ENCODE measurements at places on chromosomes 7 and 10. TPM values are rescaled to one million over a fixed set of nuclear protein-coding genes. Genes with fewer than 3 reads are reported as not detected.

GRCh38 chr7:1647961-1648672 lies 22.0 kb upstream of the ELFN1 start:
- peak; percentile 40 for ATAC-seq

The EIF3A gene
- 137 TPM for total RNA-seq

The TAC1 gene
- 6.1 TPM for total RNA-seq

- no peak for ATAC-seq
Observed at GRCh38 chr7:47973739-47974138, 5.7 kb downstream of the HUS1 start.

GRCh38 chr10:81820418-81820817 lies 54.6 kb upstream of the NRG3 start:
- ATAC-seq: no peak

DNA sequence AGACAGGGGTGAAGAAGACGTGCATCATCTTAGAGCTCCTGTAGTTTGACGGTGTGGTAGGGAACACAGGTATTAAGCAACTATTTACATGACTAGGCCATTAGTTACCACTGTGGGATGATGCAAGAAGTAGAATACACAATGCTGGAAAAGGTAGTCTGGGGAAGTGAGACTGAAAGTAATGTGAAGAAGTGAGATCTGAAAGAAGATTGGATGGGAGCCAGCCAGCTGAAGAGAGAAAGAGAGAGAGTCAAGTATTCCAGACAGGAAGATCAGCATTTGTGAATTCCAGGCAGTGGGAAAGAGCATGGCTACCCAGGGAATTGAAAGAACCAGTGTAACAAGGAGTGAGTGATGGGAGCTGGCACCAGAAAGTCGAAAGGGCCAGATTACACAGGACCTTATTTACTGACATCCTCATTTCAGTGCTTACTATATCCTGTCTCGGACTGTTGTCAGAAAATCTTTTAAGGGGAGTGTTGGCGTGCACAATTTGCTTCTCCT lies 4.0 kb upstream of the CFAP58 start:
- peak; percentile 65 for ATAC-seq

The TIMM23 gene
- total RNA-seq: 61.1 TPM

DNA sequence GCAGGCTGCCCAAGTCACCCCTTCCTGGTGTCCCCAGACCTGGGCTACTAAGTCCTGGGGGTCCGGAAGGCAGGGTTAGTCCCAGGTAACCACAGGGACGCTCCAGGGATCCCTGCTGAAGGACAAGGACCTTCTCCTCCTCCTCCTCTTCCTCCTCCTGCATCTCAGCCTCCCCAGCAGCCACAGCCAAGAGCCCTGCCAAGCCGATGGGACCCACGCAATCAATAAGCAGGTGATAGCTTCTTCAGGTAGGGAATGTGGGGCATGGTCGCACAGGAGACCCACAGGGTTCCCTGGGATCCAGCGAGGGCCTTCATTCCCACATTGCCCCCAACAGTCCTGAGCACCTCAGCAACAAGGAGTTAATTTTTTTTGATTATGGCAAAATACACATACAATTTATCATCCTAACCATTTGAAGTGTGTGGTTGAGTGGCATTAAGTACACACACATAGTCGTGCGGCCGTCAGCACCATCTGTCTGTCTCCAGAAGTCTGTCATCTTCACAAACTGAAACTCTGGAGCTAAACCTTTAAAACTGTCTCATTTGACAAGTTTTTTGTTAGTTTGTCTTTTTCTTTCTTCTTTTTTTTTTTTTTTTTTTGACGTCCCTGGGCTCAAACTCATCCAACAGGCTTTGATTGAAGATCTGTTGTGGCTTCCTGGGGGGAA lies 12.1 kb downstream of the CRYGN start:
- ATAC-seq: no peak

DNA sequence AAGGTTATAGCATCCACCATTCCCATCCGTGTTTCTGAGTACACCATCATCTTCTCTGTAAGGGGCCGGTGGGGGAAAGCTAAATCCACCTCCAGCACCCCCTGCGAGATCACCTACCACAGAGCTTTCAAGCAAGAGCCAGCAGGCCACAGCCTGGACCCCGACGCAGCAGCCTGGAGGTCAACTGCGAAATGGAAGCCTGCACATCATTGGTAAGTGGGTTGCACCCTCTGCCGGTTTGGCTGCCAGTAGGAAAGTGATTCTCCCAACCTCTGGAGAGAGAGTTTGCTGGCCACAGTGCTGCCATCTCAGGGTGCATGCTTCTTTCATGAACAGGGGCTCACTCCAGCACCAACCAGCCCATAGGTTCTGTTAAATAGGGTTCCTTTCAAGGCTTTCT lies 81.7 kb downstream of the WIPF3 start:
- no peak for ATAC-seq

The TMEM168 gene
- total RNA-seq: 15.6 TPM

DNA sequence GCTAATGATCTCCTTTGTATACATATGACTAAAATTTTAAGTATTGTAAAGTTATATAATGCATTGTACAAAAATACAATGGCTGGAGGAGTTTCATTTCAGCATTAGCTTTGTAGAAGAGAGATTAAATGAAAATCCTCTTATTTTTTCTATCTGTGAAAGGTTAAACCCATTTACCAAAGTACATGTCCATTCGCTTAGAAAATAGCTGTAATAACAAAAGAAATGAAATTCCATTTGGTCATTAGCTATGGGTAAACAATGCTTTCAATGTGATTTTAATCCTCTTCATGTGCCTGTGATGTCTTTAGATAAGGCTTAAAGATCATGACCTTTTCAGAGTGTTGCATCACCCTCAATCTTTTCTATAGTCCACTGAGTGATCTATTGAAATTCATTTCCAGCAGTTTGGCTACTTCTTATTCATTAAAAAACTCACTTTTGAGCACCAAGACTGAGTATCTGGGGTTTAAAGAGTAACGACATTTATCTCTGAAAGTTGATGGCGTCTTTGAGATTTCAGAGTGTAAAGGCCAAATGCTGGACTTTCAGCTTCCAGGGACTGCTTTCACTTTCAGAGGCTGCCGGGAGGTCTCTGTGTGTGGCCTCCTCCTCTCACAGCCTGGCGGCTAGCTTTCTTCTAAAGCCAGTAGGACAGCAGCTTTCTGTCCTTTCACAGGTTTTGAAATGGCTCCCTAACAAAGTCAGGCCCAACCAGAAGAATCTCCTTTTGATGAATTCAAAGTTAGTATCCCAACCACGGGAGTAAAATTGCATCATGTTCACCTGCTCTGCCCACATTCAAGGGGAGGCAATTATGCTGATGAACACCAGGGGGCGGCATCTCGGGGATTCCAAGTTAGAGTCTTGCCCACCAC lies 701.4 kb upstream of the COBL start:
- no peak for ATAC-seq

The HOXA11 gene
- total RNA-seq: not detected

DNA sequence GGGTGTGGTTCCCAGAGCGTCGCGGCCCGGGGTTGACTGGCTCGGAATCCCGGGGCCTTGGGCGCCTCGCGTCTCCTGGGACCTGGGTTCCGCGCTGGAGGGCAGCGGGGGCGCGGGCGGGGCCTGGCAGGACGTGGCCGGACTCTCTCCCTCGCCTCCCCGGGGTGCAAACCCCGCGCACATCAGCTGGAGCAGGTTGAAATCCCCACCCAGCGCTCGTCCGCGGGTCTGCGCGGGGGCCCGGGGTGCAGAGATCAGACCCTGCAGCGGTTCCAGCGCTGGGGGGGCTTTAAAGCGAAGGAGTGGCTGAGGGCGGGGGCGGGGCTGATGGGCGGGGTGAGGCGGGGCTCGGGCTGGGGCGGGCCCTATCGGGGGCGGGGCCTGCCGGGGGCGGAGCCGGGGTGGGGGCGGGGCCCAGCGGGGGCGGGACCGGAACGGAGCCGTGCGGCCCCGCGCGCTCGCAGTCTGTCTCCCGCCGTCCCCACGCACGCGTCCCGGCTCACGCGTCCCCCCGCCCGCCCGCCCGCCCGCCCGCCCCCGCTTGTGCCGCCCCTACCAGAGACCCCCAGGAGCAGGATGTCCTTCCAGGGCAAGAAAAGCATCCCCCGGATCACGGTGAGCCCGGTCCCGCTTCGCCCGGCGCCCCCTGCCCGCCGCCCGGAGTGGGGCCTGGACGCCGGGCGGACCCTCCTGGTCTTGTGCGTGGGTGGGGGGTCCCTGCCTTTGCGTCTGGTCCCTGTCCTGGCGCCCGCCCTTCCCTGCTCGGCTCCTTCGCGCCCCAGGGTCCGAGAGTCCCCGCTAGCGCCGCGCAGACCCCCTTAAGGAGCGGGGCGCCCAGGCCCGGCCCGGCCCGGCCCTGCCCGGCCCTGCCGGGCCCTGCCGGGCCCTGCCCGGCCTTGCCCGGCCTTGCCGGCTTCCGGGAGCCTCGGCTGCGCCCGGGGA lies at the start of gene DPYSL4:
Gene DPYSL4, plus strand, starts transcription at position 461 of the 942 bp plus-strand sequence. Its CDS starts 116 bp downstream, at position 577.
- ATAC-seq: peak; percentile 26

The NODAL gene
- not detected for total RNA-seq

DNA sequence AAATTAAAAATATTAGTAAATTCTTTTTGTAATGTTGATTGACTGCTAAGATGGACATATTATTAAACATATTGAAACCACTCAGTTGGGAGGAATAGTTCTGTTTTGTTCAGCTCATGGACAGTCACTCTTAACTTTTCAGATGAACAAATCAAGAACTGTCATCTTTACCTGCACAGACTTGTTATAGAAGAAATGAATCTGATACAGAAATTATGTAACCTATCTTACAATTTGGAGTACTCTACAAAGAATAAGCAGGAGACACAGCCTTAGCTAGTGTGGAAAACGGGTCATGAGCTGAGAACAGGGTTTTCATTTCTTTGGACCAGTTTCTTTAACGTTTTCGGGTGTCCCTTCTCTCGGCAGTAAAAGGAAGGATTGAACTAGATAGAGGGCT lies 1.2 kb upstream of the ANLN start:
- no peak for ATAC-seq

DNA sequence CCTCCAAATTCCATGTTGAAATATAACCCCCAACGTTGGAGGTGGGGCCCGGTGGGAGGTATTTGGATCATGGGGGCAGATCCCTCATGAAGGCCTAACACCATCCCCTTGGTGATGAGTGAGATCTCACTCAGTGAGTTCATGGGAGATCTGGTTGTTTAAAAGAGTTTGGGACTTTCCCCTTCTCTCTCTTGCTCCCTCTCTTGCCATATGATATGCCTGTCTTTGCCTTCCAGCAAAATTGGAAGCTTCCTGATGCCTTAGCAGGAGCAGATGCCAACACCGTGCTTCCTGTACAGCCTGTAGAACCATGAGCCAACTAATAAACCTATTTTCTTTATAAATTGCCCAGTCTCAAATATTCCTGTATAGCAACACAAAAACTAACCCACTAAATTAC lies 55.7 kb upstream of the CDK1 start:
- ATAC-seq: no peak
